ENCODE measurements at places on chromosomes 7 and 10.

DNA sequence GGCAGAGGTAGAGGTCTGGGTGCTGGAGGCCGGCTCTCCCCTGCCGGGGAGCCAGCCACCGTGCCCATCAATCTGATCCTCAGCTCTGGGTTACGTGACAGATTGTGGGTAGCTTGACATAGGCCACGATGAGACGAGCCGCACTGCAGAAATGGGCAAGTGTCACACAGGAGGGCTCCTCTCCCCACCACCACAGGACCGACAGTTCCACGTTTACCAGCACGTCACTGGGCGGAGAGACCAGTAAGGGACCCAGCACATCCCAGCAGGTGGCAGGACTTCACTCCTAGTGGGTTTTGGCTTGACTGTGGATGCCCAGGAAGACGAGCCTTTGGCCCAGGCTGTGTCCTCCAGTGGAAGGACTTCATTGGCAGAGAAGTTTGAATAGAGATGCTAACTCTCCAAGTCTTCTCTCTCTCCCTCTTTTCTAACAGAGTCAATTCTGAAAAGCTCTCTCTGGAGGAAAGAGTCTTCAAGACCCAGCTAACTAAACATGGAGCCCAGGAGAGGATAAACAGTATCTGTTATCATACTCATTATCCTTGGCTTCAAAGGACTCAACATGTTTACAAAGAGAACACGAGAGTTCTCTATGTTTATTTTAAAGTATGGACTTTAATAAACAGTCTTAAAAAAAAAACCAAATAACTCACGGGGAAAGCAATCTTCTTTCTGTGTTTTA lies 129.3 kb upstream of the JCAD start:
- no peak for DNase-seq

- DNase-seq = no peak
Observed at GRCh38 chr7:150409300-150410030, 30.3 kb downstream of the ZNF775 start.

GRCh38 chr10:110399106-110399964 lies 94.6 kb upstream of the SMNDC1 start:
- DNase-seq = peak; percentile 79

- DNase-seq = no peak
Observed at GRCh38 chr10:13893926-13894325, 307.2 kb downstream of the PRPF18 start.

GRCh38 chr7:20162665-20163064 lies 54.5 kb downstream of the MACC1 start:
- DNase-seq = no peak

GRCh38 chr7:151506901-151507382 lies 12.8 kb downstream of the RHEB start:
- DNase-seq = no peak

DNA sequence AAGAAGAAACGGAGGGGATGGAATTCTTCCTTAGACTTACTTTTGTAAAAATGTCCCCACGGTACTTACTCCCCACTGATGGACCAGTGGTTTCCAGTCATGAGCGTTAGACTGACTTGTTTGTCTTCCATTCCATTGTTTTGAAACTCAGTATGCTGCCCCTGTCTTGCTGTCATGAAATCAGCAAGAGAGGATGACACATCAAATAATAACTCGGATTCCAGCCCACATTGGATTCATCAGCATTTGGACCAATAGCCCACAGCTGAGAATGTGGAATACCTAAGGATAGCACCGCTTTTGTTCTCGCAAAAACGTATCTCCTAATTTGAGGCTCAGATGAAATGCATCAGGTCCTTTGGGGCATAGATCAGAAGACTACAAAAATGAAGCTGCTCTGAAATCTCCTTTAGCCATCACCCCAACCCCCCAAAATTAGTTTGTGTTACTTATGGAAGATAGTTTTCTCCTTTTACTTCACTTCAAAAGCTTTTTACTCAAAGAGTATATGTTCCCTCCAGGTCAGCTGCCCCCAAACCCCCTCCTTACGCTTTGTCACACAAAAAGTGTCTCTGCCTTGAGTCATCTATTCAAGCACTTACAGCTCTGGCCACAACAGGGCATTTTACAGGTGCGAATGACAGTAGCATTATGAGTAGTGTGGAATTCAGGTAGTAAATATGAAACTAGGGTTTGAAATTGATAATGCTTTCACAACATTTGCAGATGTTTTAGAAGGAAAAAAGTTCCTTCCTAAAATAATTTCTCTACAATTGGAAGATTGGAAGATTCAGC lies 158.7 kb upstream of the LANCL2 start:
- no peak for DNase-seq

- no peak for DNase-seq
Observed at GRCh38 chr10:79433324-79434222, 11.9 kb downstream of the ZCCHC24 start.

- no peak for DNase-seq
Observed at GRCh38 chr10:43665054-43665453, 16.4 kb upstream of the ZNF32 start.

- no peak for DNase-seq
Observed at GRCh38 chr10:132364594-132364970, 32.4 kb upstream of the PWWP2B start.

DNA sequence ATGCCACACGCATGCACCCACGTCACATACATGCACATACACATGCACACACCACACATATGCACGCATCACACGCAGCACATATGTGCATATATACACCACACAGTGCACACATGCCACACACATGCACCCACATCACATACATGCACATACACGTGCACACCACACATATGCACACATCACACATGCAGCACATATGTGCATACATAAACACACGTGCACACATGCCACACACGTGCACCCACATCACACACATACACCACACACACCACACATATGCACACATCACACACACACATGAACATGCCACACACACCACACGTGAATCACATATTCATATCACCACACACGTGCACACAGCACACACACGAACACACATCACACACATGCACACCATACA lies 338.8 kb downstream of the PTPRN2 start:
- no peak for DNase-seq

DNA sequence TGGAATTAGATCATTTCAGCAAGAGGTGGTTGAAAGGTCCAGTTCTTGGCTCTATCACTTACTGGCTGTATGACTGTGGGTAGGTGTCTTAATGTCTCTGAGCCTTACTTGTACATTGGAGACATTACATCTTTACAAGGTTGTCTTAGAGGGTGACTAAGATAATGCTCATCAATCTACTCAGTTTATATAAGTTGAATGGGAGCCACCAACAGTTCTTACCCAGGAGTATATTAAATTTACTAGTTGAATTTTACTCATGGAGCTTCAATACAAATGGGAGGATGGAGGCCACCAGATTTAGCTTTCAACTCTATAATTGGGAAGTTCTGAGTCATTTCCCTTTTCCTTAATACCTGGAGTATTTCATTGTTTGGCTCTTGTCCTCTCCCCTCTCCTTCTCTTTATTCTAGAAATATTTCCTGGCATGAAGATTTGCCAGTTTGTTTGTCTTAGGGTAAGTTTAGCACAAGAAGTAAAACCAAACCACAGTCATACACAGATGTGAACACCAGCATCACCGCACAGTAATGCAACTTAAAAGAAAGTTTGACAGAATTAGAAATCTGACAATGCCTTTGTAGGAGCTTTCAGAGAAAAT lies 222.8 kb downstream of the LRMDA start:
- no peak for DNase-seq

- no peak for DNase-seq
Observed at GRCh38 chr7:75961218-75961617, 33.2 kb downstream of the TMEM120A start.

DNA sequence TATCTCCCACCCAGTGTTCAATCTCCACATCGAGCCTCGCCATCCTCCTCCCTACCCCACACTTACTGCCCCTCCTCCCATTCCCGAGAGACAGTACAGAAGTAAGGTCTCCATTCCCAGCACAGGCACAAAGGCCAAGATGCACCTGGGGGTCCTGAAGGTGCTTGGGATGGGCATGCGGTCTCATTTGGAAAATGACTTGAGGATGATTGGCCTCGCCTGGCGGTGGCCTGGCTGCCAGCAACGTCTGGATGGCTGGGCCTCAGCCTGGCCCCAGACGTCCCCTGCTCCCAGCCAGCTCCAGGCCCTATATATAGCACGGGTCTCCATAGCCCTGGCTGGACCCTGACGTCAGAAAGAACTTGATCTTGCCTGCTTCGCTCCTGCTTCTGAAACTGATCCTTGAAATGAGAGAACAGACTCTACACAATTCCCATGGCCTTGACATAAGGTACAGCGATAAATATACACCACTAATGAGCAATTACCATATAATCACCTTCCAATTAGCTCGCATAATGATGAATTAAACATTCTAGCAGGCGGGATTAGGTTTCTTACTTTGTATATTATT lies 11.8 kb downstream of the EMX2 start:
- DNase-seq = no peak

DNA sequence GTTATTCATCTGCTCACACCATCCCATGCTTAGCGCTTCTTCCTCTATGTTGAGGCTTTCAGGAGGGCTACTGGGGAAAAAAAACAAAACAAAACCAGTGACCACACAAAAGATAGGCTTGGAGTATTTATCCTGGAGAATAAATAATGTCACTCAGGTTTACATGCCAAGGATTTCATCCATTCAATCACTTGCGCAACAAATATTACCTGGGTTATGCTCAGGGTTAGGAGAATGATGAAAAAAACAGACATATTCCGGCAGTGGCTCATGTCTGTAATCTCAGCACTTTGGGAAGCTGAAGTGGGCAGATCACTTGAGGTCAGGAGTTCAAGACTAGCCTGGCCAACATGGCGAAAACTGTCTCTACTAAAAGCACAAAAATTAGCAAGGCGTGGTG lies 3.3 kb upstream of the ELOVL3 start:
- DNase-seq = no peak

DNA sequence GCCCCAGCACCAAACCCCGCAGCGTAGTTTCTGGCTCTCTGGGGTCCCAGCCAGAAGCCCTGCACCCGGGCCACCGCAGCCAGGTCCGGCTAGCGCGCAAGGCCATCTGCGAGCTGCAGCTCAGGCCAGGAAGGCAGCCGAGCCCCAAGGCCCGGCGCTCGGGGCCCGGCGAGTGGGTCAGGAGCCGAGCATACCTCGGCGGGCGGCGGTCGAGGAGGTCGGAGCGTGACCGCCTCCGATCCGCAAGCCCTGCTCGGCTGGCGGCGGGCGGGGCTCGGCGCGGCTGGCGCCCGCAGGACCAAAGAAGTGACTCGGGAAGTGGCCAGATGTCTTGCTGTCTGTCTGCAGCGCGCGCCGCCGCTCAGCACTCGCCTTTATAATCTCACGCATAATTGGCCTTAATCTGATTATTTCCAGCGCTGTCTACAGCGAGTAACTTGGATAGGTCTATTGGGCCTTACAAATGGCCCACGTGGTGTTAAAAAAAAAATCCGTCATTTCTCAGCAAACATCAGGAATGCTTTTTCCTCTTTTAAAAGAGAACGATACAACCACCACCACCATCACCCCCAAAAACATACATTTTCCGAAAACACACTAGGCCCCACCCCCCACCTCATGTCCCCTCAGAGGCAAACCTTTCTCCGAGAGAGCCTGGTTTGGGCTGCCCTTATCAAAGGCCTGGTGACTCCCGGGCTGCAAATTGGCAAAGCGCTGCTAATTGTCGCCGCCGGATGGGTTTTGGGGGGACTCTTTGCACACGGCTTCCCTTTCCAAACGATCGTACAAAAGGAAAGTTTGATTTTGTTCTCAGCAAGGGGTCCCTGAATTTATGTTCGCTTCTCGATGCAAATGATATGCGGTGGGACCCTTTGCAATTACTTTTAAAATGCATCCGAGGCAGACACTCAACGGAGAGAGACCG lies at the start of gene DRGX:
DRGX (minus strand) TSS at position 349 of the 925 bp plus-strand sequence. CDS start 649 bp downstream, outside the sequence.
- DNase-seq = no peak

DNA sequence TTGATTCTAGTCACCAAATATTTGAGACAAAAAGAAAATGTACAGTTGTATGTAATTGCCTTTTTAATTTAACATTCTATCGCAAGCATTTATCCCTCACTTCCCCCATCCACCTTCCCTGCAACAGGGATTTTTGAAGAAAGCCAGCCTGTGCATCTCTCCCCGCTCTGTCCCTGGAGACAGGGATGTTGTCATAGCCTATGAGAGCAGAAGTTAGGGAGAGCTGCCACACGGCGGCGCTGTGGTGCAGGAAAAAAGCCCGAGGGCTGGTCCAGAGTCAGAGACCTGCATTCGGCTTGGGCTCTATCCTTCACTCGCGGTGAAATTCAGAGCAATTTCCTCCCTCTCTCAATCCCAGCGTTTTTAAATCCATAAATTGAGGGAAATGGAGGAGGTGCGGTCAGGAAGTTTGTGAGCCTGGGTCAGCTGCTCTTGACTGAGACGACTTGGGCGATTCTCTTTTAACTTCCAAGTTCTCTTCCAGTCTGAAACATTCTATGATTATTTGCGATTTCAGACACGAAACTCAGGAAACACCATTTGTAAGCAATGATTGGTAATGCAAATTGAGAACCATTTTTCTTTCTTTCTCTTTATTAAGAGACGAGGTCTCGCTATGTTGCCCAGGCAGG lies 17.5 kb downstream of the HKDC1 start:
- DNase-seq = peak; percentile 63

- no peak for DNase-seq
Observed at GRCh38 chr10:78336402-78336791, 302.7 kb downstream of the RPS24 start.

GRCh38 chr10:6109444-6109775 lies 20.6 kb downstream of the RBM17 start:
- no peak for DNase-seq

GRCh38 chr10:88292185-88292514 lies 291.0 kb downstream of the RNLS start:
- no peak for DNase-seq

GRCh38 chr10:121614613-121615434 lies 16.6 kb upstream of the FGFR2 start:
- DNase-seq = no peak

GRCh38 chr10:110036640-110037039 lies 28.9 kb downstream of the ADD3 start:
- no peak for DNase-seq

DNA sequence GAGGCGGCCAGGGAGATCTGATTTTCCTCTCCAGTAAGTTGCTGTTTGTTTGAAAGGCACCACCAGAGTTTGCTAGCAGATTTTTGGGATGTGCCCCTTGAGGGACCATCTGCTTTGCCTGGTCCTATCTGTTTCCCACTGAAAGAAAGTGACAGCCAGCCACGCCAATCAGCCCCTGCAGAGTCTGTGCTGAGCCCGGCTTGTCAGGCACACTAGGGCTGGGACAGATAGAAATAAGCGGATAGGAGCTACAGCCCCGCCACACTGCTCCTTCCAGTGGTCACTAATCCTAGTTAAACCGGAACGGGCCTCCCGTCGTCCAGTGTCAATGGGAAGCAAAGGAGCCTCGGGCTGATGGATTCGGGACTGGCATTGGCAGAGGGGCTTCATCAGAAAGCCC lies 161.9 kb upstream of the PRR15 start:
- DNase-seq = no peak

GRCh38 chr10:59561477-59562121 lies 148.1 kb downstream of the SLC16A9 start:
- no peak for DNase-seq
